Stimulated activated CD8-positive, alpha-beta memory T cell treated with anti-CD3 and anti-CD28 coated beads, Interleukin-4, amount 100 ng/mL, for 1 hour (primary cell): ENCODE measurements at places on chromosomes 1 and 21.

GRCh38 chr1:75208862-75209261, 74.7 kb downstream of the LHX8 start:
- no peak for DNase-seq

- DNase-seq = no peak
Measured at GRCh38 chr1:98143403-98143802, 222.6 kb upstream of the DPYD start.

GRCh38 chr1:219498666-219499065, 114.2 kb downstream of the ZC3H11B start:
- no peak for DNase-seq

GRCh38 chr1:231781892-231782291, 155.3 kb downstream of the DISC1 start:
- no peak for DNase-seq

- no peak for DNase-seq
Measured at GRCh38 chr1:24526940-24527542, 24.4 kb downstream of the RCAN3 start.

DNA sequence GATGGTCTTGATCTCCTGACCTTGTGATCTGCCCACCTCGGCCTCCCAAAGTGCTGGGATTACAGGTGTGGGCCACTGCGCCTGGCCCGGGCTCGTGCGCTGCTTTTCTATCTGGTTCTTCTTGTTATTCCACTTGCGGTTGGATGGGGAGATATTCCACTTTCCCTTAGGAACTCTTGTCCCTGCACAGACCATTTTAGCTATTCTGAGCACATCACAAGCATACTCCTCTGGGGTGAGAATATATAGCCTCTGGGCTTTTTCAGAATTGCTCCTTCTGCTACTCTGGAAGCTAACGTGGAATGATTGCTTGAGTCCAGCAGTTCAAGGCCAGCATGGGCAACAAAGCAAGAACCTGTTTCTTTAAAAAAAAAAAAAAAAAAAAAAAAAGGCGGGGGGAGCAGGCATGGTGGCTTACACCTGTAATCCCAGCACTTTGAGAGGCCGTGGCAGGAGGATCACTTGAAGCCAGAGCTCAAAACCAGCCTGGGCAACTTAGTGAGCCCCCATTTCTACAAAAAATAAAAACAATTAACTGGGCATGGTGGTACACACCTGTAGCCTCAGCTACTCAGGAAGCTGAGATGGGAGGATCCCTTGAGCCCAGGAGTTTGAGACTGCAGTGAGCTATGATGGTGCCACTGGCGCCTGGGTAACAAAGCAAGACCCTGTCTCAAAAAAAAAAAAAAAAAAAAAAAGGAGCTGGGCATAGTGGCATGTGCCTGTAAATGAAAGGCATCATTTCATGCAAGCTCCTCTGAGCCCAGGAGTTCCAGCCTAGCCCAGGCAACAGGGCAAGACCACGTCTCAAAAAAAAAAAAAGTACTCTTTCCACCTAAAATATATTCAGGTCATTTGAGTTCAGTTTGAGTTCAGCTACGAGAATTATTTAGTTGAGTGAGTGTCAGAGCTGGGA, 11.8 kb upstream of the PGD start:
- DNase-seq = no peak

GRCh38 chr1:109787211-109787844, 23.6 kb upstream of the EPS8L3 start:
- no peak for DNase-seq

- no peak for DNase-seq
Measured at GRCh38 chr21:44353191-44353970, at the start of gene TRPM2. TRPM2 (plus strand) TSS chr21:44353621; CDS start chr21:44353701, 80 bp downstream.

DNA sequence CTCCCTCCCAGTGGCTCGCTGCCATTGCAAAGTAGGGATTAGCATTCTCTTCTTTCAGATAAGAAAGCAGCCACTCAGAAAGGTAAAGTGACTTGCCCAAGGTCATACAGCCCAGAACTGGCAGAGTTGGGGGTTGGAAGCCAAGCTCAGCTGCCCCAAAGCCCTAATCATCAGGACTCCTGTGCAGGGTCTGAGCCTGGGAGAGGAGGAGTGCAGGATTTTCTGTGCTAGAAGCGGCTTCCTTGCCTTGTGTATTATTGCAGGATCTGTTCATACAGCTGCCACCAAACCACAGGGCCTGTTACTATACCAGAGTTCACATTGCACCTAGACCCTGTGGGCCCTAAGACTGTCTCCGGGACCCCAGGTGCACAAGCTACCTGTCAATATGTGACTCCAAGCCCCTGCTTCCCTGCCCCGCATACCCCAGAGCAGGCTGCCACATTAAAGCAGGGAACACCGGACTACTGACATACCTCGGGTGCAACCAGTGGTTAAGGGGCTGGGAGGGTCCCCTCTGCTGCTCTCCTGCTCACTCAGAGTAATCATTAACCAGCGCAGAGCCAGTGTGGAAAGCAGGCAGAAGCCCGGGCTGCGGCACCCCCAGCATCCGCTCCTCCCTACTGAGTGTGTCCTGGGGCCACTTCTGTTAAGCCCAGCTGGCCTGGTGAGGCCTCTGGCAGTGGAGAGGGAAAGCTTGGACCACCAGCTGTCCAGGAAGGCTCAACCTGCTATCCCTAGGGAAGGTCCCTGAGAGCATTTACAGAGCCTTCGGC, 15.8 kb downstream of the HSPG2 start:
- no peak for DNase-seq

DNA sequence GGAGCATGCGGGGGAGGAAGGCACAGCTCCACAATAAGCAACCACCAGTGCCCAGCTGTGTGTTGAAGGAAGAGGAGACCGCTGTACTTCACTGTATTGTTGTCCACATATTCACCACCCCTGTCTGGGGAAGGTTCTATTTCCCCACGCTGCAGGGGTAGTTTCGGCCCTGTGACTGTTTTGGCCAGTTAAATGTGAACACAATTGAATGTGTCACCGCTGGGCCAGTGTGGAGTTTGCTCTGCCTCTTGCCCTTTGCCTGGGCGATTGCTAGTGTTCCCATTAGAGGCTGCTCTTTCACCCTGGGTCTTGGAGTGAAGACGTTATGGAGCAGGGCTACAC, 32.6 kb downstream of the UBE4B start:
- DNase-seq = no peak

DNA sequence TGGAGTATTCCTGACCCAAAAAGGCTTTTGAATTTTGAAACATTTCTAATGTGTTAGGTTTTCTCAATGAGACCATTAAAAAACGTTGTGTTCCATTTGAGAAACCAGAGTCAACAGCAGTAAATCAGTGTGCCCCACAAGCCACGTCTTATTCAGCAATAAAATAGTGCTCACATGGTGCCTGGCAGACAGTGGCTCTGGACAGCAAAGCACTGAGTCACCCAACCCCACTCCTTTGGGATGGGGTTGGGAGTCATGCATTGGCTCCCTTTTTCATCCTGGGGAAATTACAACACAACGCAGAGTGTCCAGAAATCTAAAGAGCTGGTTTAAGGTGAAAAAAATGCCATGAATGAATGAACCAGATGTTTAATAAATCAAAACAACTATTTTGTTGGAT, 46.5 kb downstream of the KCNJ15 start:
- DNase-seq = no peak

DNA sequence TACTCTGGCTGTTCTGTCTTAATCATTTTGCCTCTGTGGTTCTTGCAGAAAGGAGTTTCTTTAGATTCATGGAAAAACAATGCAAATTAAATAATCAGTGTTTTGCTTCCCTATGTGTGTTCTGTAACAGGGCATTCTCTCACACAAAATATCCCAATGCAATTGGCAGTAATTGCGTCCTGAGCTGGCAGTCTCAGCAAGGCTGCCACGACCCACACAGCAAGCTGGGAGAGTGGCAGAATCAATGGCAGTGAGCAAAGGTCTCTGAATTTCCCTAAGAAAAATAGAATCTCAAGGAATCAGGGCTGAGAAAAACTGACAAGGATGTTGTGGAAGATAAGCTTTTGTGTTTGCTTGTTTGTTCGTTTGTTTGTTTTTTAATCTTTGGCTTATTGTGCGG, 198.1 kb upstream of the ST6GALNAC5 start:
- no peak for DNase-seq

DNA sequence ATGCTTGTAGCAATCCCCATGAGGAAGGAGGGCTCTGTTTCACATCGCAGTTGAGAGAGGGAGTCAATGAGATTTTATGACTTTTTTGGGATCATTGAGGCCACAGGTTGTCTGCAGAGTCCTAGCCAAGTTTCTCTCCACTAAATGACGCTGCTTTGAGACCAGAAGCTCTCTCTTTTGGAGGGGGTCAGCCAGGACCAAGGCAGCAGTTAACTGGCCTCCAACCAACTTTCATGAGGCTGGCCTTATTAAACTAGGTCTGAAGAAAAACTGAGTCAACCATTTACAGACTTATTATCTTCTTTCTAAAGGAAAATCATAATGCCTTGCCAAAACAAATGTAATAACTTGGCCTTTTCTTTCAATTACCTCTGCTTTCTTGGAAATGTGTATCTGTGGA, 8.6 kb downstream of the WLS start:
- DNase-seq = no peak
